ENCODE measurements at places on chromosomes 2 and 18.

DNA sequence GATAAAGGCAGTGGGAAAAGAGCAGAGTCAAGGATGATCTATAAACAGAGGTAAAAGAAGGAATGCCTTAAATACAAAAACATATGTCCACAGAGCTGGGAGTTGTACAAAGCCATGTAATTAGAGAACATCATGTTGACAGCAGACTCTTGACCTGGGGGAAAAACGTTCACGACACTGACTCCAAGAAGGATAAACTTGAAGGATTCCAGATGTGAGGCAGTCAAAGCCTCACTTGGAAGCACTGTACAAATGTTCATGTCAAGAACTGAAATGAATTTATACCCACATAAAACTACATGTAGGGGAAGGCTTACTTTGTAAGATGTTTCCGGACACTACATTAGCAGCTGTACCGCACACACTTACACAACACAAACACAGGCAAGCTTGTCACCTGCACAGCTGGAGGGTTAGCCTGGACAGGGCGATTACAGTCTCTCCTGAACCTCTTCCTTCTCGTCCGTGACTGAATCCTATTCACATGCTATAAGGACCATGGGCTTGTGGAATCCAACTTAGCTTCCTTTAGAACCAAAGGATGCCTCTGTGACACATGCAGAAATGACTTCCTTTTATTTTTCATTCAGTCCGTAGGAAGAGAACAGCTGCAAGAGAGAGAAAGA, 88.6 kb downstream of the SH3YL1 start:
- DNase-seq = no peak

GRCh38 chr2:175206866-175207265, 25.4 kb upstream of the ATP5MC3 start:
- DNase-seq = no peak

DNA sequence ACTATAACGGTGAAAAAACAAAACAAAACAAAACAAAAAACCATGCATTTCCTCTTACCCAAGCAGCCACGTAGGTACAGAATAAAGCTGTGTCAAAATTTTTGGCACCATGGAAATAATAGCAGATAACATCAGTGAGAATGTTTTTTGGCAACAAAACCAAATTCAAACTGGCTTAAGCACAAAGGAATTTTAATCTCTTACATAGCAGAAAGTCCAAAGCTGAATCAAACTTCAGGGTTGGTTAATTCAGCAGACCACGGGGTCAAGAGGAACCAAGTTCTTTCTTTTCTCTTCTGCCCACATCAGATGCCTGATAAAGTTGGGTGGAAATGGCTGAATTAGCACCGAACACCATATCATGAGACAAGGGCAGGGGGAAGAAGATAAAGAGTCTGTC, 129.5 kb downstream of the PAX3 start:
- no peak for DNase-seq

- DNase-seq = no peak
Measured at GRCh38 chr18:79517341-79517740, 121.6 kb downstream of the NFATC1 start.

- no peak for DNase-seq
Measured at GRCh38 chr2:17583646-17584045, 43.1 kb downstream of the VSNL1 start.

GRCh38 chr2:224518806-224519580, 66.2 kb downstream of the CUL3 start:
- no peak for DNase-seq

DNA sequence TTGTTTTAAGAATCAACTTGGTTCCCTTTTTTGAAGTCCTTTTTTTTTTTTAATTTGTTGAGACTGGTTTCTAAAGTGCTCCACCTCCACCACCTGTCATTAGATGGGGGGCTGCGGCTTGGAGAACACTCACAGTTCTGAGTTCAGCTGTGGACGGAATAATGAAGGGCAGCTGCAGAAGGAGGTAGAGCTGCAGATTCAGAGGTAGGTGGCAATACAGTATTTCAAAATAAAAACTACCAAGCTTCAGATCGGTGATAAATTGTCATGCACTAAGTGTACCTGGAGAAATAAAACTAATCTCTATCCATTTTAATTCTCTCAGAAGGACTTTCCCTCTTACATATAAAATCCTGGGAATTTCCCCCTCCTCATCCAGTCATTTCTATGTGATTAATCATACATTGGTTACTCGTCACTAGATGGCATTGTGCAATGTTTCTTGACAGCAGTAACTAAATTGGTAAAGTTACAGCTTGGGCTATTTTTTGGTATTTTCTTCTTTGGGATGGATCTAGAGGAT, 81.1 kb upstream of the SLC39A10 start:
- no peak for DNase-seq

- DNase-seq = no peak
Measured at GRCh38 chr2:30213326-30213725, 18.0 kb upstream of the LBH start.

DNA sequence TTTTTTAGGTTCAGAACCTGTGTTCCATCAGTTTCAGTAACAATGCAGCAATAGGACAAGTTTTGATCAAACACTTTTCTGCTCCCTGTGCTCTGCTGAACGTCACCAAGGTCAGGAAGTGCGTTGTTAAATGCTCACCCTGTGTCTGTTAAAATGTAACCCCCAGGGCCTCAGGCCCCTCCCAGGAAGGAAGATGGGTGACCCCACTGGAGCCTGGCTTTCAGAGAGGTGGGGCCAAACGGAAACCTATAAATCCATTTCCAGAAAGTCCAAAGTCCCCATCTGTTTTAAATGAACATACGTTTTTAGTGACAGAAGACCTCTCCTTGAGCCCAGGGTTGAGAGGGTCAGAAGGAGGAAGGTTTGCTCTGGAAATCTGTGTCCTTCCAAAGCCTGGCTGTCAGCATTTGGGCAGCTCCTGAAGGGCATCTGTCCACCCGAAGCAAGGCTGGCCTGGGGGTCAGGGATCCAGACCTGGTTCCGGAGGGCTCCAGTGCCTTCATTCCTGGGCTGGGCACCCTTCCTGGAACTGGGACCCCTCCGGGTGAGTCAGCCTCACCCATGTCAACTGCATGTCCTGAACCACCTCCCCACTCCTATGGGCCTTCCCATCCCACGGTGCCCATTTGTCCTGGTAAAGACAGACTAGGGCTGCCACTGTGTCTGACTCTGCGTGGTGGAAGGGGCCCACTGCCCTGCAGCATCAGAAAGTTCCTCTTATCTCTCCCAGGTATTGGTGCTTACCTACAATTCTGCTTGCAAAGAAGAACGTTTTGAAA, 117.4 kb upstream of the COPS8 start:
- no peak for DNase-seq
